ENCODE measurements at places on chromosomes 13 and 19.

GRCh38 chr13:30120133-30120822 lies 187.1 kb downstream of the KATNAL1 start:
- no peak overlapping the region for H3K4me3 ChIP-seq
- H3K4me1 ChIP-seq, result no peaks in the 10 kb centered on the region
- H3K36me3 ChIP-seq, result no peaks in the 10 kb centered on the region
- H3K27me3 ChIP-seq, result no peaks in the 10 kb centered on the region

- no peaks in the 10 kb centered on the region for H3K36me3 ChIP-seq
- H3K4me3 ChIP-seq, result no peak overlapping the region
- no peak for DNase-seq
- H3K27me3 ChIP-seq, result no peaks in the 10 kb centered on the region
Observed at GRCh38 chr13:41978007-41978406, 17.1 kb upstream of the VWA8 start.

DNA sequence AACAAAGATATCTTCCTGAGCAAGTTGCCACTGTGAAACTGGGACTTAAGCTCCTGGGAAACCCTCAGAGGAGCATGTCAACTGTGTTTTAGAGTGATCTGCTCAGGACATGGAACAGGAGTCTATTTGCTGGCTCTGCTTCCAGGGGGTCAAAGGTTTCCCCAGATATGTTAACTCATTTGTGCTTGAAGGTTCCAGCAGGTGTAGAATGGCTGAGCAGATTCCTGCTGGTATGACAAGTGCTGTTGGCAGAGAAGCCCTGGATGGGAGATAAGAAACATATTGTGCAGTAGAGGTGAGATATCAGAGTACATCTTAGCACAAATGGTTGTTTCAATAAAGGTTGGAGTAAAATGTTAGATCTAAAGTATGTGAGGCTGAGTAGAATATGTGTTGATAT lies 282.7 kb upstream of the DACH1 start:
- H3K4me3 ChIP-seq, result no peak overlapping the region
- DNase-seq, result no peak
- no peaks in the 10 kb centered on the region for H3K4me1 ChIP-seq
- H3K36me3 ChIP-seq, result no peaks in the 10 kb centered on the region

DNA sequence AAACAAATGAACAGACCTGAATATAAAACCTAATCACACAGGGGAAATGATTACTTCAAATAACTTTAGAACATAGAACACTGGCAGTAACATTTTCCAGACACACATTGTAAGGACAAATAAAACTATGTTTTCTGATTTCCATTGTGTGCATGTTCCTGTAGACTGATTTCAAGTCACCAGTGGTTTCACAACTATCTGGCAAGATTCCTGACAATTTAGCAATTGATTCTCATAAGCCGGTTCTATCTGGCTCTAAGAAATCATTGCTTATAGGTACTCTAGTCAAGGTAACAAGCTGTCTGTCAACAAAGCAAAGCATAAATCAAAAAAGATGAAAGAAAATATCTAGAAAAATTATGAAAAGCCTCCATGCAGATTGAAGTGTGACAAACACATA lies 19.6 kb upstream of the PCCA start:
- no peak overlapping the region for H3K4me3 ChIP-seq
- no peaks in the 10 kb centered on the region for H3K27me3 ChIP-seq
- no peak for DNase-seq
- no peaks in the 10 kb centered on the region for H3K36me3 ChIP-seq
- H3K27ac ChIP-seq, result peak overlapping the region; percentile 88

- peaks cover 7% of the 10 kb centered on the region for H3K4me1 ChIP-seq
- no peaks in the 10 kb centered on the region for H3K27me3 ChIP-seq
- no peak for DNase-seq
- peak overlapping the region; percentile 78 for H3K27ac ChIP-seq
Observed at GRCh38 chr19:50024719-50025021, 502 bp downstream of the VRK3 start.

- H3K4me3 ChIP-seq, result no peak overlapping the region
- H3K27me3 ChIP-seq, result no peaks in the 10 kb centered on the region
- no peaks in the 10 kb centered on the region for H3K36me3 ChIP-seq
- DNase-seq, result no peak
- no peak overlapping the region for H3K27ac ChIP-seq
Observed at GRCh38 chr13:112680741-112681360, 9.0 kb upstream of the ATP11A start.

- H3K4me3 ChIP-seq, result no peak overlapping the region
- H3K36me3 ChIP-seq, result no peaks in the 10 kb centered on the region
- no peak overlapping the region for H3K27ac ChIP-seq
Observed at GRCh38 chr13:39505151-39505550, 97.8 kb downstream of the LHFPL6 start.

DNA sequence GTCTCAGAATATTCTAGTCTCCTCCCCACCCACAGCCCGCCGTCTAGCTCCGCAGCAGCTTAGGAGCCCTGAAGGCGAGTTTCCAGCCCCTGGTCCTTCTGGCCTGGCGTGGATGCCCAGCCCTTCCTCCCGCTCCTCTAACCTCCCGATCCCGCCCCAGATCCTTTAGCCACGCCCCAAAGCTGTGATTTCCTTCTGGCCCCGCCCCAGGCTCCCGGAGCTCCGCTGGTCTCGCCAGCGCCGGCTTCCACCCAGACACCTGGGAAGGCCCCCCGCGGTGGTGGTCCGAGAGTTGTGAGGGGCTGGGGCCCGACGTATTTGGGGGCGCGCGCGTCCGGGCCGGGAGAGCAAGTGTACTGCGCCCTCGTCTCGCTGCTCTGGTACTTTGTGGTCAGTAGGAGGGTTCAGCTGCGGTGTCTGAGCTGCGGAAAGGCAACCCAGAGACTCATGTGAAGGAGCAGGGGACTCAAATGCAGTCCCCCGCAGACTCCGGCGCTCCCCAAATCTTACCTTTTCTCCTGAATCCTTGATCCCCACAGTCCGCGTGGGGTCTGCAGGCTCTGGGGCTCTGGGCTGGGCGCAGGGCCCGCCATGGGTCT lies at the start of gene CGB7:
CGB7 (minus strand) TSS at position 114 of the 599 bp plus-strand sequence. CDS start 2,374 bp downstream, outside the sequence.
- H3K27me3 ChIP-seq, result no peaks in the 10 kb centered on the region
- DNase-seq, result peak; percentile 45
- peaks cover 22% of the 10 kb centered on the region for H3K4me1 ChIP-seq

- H3K4me3 ChIP-seq, result no peak overlapping the region
- no peak overlapping the region for H3K27ac ChIP-seq
- H3K27me3 ChIP-seq, result no peaks in the 10 kb centered on the region
- peaks cover 2% of the 10 kb centered on the region for H3K36me3 ChIP-seq
Observed at GRCh38 chr13:99367663-99368448, 60.7 kb upstream of the GPR183 start.

DNA sequence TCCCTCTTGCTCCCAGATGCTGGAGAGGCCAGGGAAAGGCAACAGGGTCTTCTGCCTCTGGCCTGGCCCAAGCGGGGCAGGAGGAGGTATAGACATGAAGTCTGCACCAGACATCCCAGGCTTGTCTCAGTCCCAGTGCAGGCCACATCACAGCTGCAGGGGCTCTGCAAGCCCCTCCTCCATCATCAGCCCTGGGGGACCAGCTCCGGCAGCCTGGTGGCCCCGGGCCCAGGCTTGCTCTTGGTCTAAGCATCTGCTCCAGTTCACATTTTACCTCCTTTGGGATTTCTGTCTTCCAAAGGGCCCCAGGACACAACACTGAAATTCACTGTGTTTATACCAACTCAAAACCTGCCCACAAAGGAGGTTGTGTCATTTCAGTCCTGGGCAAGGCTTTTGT lies 359.4 kb downstream of the ZNF536 start:
- H3K4me3 ChIP-seq, result no peak overlapping the region
- no peaks in the 10 kb centered on the region for H3K27me3 ChIP-seq
- H3K4me1 ChIP-seq, result no peaks in the 10 kb centered on the region
- no peaks in the 10 kb centered on the region for H3K36me3 ChIP-seq
- DNase-seq, result no peak
- H3K27ac ChIP-seq, result no peak overlapping the region

DNA sequence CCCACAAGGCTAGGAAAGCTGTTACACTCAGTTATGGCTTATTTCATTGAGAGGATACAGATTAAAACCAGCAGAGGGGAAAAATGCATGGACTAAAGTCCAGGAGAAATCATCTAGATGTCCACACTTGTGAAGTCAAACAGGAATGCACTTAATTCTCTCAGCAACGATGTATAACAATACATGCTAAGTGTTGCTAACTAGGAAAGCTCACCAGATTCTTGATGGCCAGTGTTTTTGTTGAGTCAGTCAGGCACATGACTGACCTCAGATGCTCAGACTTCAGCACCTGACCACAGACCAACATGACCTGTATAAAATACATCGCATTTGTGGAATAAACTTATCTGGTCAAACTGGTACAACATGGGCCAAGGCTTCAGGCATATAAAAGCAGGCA lies 470.2 kb upstream of the PRR20A start:
- no peak overlapping the region for H3K4me3 ChIP-seq
- no peaks in the 10 kb centered on the region for H3K4me1 ChIP-seq
- no peak overlapping the region for H3K27ac ChIP-seq
- no peaks in the 10 kb centered on the region for H3K36me3 ChIP-seq
- H3K27me3 ChIP-seq, result no peaks in the 10 kb centered on the region
- DNase-seq, result no peak

DNA sequence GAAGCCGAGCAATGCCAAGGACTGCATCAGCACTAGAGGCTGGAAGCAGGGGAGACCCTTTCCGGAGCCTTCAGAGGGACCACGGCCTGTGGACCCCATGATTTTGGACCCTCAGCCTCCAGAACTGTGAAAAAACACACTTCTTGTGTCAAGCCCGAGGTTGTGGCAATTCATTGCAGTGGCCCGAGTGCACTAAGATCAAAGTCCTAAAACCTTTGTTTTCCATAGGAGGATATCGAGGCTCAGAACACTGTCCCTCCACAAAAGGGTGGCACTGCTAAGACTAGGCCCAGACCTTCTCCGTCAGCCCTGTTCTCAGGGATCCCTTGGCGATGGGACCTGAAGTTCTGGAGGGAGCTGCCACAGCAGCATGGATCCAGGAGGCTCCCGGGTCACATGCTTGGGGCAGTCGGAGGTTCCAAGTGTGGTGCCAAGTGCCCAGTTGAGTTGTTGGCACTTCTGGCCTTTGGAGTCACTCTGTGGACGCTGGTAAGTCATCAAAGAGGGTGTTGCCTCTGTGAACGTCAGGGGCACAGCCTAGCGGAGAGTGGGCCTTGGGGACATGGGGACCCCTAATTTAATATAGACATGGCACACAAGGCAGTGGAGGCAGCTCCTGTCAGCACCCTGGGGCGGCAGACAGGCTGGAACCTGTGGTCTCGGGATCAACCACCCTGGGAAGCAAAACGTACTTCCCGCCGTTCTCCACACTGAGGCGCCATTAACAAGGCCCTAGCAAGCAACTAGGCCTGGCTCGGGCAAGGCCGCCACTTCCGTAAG lies 199.2 kb downstream of the COL4A1 start:
- peak; percentile 24 for DNase-seq
- H3K27ac ChIP-seq, result no peak overlapping the region
- H3K4me1 ChIP-seq, result peaks cover 3% of the 10 kb centered on the region
- H3K4me3 ChIP-seq, result no peak overlapping the region

DNA sequence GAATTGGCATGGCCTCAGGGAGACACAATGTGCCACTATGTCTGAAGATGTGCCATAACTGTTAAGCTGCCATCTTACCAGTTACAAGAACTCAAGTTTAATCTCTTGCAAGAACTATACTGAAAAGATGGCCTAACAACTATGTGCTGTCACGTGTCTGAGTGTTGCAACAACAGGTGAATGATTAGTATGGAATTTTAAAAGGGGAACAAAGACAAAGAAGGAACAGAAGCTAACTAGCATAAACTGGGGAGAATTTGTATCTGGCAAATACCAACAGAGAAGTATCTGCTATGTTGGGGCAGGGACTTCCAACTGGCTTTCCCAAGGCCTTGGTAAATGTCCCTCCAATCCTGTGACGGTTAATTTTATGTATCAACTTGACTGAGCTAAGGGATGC lies 11.5 kb upstream of the ACOD1 start:
- no peaks in the 10 kb centered on the region for H3K4me1 ChIP-seq
- H3K36me3 ChIP-seq, result no peaks in the 10 kb centered on the region
- no peaks in the 10 kb centered on the region for H3K27me3 ChIP-seq
- H3K27ac ChIP-seq, result no peak overlapping the region
- DNase-seq, result no peak
- no peak overlapping the region for H3K4me3 ChIP-seq

GRCh38 chr13:83716121-83716520 lies 166.2 kb downstream of the SLITRK1 start:
- no peak for DNase-seq
- H3K4me1 ChIP-seq, result no peaks in the 10 kb centered on the region
- no peak overlapping the region for H3K4me3 ChIP-seq

DNA sequence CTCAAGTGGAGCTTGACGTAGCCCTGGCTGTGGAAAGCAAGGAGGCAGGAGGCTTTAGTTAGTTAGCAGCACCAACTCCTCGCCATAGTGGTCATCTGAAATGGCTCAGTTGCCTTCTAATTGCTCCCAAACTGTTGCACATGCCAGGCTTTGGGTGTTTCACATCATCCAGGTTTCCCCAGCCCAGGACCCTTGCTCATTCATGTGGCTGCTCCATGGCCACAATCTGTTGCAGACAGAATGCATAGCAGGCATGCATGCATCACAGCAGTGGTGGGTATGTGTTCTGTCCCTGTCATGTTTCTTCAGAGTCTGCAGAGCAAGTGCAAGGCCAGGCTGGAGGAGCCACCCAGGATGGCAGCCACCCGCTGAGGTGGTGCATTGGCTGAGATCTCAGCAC lies 407.6 kb downstream of the TSHZ3 start:
- no peak overlapping the region for H3K4me3 ChIP-seq
- DNase-seq, result no peak
- H3K27ac ChIP-seq, result no peak overlapping the region
- no peaks in the 10 kb centered on the region for H3K27me3 ChIP-seq
- no peaks in the 10 kb centered on the region for H3K4me1 ChIP-seq

- no peaks in the 10 kb centered on the region for H3K36me3 ChIP-seq
- H3K27me3 ChIP-seq, result no peaks in the 10 kb centered on the region
Observed at GRCh38 chr13:97446448-97446847, 12.5 kb downstream of the RAP2A start.

GRCh38 chr19:28966737-28967399 lies 246.1 kb downstream of the UQCRFS1 start:
- H3K4me3 ChIP-seq, result no peak overlapping the region
- H3K27me3 ChIP-seq, result no peaks in the 10 kb centered on the region
- no peaks in the 10 kb centered on the region for H3K36me3 ChIP-seq
- no peaks in the 10 kb centered on the region for H3K4me1 ChIP-seq

GRCh38 chr19:54317108-54317964 lies 4.4 kb upstream of the LILRA5 start:
- H3K27ac ChIP-seq, result peak overlapping the region; percentile 64
- H3K4me1 ChIP-seq, result no peaks in the 10 kb centered on the region
- H3K36me3 ChIP-seq, result no peaks in the 10 kb centered on the region
- H3K27me3 ChIP-seq, result peaks cover 3% of the 10 kb centered on the region
- no peak overlapping the region for H3K4me3 ChIP-seq

DNA sequence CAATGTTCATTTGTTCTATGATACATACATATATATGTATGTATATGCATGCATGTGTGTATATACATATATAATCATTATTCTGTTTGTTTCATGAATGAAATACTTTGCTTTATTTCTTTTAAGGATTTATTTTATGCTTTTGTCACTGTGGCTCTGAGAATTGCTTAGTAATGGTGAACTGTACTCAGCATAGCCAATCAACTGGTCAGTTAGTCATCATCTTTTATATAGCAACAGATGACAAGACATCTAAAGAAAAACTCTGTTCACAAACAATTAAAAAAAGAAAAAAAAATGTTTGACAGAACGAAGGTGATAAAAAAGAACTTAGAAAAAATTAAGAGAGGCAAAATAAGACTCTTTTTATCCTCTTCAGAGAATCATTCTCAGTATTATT lies 1440.3 kb downstream of the PCDH9 start:
- H3K36me3 ChIP-seq, result no peaks in the 10 kb centered on the region
- no peak for DNase-seq
- no peak overlapping the region for H3K27ac ChIP-seq
- no peaks in the 10 kb centered on the region for H3K27me3 ChIP-seq
- H3K4me3 ChIP-seq, result no peak overlapping the region

- H3K4me1 ChIP-seq, result no peaks in the 10 kb centered on the region
- H3K36me3 ChIP-seq, result no peaks in the 10 kb centered on the region
- no peak overlapping the region for H3K4me3 ChIP-seq
- DNase-seq, result no peak
- no peak overlapping the region for H3K27ac ChIP-seq
Observed at GRCh38 chr19:32022731-32023563, 322.5 kb upstream of the ZNF507 start.

All from liver (tissue), 10 donors.